ENCODE measurements at places on chromosomes 13 and 19.

- H3K36me3 ChIP-seq = no peaks in the 10 kb centered on the region
- no peak overlapping the region for H3K4me3 ChIP-seq
- H3K27ac ChIP-seq = no peak overlapping the region
- H3K4me1 ChIP-seq = peaks cover 9% of the 10 kb centered on the region
- H3K27me3 ChIP-seq = no peaks in the 10 kb centered on the region
- no peak for DNase-seq
Observed at GRCh38 chr13:46633416-46633815, 80.4 kb downstream of the LRCH1 start.

DNA sequence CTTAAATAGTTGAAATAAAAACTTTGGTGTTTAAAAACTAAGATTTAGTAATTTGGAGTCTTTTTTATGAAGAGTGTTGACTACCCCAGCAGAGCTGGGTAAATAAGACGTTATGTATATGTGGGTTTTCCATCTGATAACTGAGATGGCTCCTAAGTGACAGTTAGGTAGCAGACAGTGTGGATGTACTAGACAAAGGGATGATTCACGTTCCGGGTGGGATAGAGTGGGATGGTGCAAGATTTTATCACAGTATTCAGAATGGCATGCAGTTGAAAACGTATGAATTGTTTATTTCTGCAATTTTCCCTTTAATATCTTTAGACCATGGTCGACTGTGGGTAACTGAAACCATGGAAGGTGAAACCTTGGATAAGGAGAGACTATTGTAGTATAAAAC lies 50.4 kb downstream of the NAA16 start:
- no peak overlapping the region for H3K4me3 ChIP-seq
- no peak for DNase-seq

- H3K36me3 ChIP-seq = no peaks in the 10 kb centered on the region
- no peak for DNase-seq
- H3K4me3 ChIP-seq = no peak overlapping the region
- H3K27me3 ChIP-seq = no peaks in the 10 kb centered on the region
- H3K4me1 ChIP-seq = no peaks in the 10 kb centered on the region
- H3K27ac ChIP-seq = no peak overlapping the region
Observed at GRCh38 chr13:89897681-89898080, 1449.8 kb upstream of the MIR17HG start.

- no peaks in the 10 kb centered on the region for H3K27me3 ChIP-seq
- no peak overlapping the region for H3K4me3 ChIP-seq
- no peaks in the 10 kb centered on the region for H3K36me3 ChIP-seq
Observed at GRCh38 chr19:43589678-43590077, 6.3 kb downstream of the IRGQ start.

DNA sequence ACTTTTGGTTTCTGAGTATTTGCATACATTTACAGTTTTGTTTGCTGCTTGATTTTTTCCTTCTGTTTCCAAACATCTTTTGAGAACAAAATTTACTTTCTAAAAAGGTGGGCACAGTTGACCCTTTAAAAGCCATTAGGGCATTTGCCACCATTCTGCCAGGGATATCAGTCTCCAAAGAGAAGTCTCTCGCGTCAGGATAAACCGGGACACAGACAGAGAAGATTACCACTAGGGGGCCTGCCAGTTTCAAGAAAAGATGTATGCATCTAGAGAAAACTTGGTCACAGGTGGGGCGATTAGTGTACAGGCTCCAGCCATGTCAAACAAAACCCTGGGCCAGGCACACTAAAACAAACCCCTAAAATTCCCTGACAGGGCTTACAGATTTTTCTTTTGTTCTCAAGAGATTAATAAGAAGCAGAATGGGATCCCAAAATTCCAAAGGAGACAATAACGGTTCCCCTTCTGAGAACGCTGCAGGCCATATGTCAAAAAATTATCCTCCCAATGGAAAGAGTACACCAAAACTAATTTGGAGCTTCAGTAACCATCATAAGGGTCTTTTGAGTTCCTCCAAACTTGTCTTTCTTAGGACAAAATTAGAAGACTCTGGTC lies 10.7 kb upstream of the PABPC3 start:
- H3K4me3 ChIP-seq = no peak overlapping the region
- no peaks in the 10 kb centered on the region for H3K4me1 ChIP-seq
- no peak for DNase-seq
- H3K27ac ChIP-seq = no peak overlapping the region
- no peaks in the 10 kb centered on the region for H3K27me3 ChIP-seq
- no peaks in the 10 kb centered on the region for H3K36me3 ChIP-seq

GRCh38 chr13:46894568-46894967 lies 2.3 kb downstream of the HTR2A start:
- peaks cover 9% of the 10 kb centered on the region for H3K27me3 ChIP-seq
- no peak overlapping the region for H3K4me3 ChIP-seq
- no peaks in the 10 kb centered on the region for H3K36me3 ChIP-seq
- H3K27ac ChIP-seq = no peak overlapping the region
- H3K4me1 ChIP-seq = no peaks in the 10 kb centered on the region

GRCh38 chr19:38362076-38362945 lies 12.1 kb upstream of the PSMD8 start:
- H3K27me3 ChIP-seq = no peaks in the 10 kb centered on the region
- no peak overlapping the region for H3K27ac ChIP-seq

- peak; percentile 65 for DNase-seq
- peaks cover 10% of the 10 kb centered on the region for H3K4me1 ChIP-seq
- no peak overlapping the region for H3K27ac ChIP-seq
- peak overlapping the region; percentile 42 for H3K4me3 ChIP-seq
- no peaks in the 10 kb centered on the region for H3K36me3 ChIP-seq
Observed at GRCh38 chr19:4815426-4816201, 15.9 kb downstream of the TICAM1 start.

All from CD8-positive, alpha-beta memory T cell (primary cell).